ENCODE measurements at places on chromosomes 3 and 15.

DNA sequence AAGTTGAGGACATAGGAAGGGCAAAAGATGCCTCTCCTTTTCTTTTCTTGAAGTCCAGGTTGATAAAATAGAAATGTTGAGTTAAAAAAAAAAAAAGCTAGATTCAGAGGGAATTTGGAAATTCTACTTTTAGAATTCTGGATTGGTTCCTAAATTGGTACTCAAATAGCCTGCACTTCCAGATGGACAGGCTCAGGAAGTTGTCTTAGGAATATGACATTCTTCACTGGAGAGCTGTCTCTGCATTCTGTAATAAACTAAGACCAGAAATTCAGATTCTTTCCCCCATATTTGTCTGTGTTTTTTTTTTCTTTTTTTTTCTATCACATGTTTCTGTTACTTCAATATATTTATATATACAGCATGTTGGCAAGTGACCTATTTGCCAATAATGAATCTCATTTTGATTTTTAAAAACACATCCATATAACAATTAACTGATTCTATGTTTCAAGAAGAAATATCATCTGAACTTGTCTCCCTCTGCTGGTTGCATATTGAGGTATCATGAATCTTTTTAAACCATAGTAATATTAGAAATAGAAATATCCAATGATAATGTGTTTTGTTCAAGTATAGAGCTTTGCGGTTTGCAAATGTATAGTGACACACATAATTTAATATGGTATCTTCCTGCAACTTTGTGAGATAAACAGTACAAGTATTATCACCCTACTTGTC, 8.5 kb upstream of the LSAMP start:
- DNase-seq = peak; percentile 39

DNA sequence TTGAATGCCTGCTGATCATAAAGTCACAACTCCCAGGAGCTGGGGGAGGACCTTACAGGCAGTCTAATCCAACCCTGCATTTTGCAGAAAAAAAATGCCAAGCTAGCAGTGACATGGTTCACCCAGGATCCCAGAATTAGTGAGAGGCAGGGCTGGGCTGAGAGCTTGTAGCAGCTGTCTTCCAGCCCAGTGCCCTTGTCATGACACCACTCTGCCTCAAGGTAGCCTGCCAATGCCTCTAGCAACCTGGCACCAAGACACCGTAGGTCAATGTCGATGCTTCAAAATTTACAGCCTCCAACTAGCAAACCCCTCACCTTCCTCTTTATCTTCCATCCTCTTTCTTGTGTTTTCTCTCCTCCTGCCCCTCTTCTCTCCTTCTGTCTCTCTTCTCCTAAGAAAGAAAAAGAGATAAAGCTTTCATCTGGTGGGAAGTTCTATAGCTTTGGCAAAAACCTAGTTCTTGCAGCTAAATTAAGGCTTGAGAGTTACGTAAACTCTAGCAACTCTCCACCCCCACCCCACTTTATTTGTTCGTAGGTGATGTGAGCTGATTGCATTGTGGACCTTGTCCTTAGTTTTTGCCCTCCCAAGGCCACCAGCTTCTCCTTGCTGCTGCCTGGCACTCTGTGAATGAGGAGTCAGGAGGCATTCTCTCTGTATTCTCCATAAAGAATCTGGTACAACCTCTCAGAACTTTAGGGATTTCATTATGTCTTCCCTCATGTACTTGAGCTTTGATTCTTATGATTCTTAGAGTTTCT, 18.3 kb upstream of the BFSP2 start:
- DNase-seq = no peak

DNA sequence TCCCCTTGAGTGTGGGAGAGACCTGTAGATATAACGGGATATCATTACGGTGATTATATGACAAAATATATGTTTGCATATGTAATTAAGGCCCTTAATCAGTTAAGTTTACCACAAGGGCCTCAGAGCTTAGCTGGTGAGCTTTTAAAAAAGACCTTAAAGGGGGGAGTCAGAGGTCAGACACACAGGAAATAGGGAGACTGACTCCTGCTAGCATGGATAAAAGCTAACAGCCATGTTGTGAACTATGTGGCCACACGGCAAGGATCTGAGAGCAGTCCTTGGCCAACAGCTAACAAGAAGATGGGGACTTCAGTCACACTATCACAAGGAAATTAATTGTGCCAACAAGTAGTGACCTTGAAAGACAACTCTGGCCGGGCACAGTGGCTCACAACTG, 3.1 kb downstream of the STAG1 start:
- DNase-seq = no peak

DNA sequence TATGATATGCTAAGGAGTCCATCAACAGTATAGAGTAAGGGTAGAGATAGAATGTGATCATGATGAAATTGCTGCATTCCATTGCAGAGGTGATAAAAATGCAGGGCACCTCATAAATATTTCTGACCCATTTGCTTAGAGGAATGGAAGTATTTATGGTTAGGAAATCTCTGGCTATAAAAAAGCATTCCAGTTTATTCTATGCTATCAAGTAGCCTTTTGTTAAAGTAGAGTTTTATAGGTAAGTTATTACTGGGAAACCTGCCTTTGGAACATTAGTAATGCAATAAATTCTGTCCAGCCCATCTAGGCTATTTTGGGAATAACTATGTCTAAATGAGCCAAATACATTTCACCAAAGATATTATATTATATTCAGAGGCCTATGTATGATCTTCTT, 19.8 kb upstream of the STRIT1 start:
- no peak for DNase-seq

DNA sequence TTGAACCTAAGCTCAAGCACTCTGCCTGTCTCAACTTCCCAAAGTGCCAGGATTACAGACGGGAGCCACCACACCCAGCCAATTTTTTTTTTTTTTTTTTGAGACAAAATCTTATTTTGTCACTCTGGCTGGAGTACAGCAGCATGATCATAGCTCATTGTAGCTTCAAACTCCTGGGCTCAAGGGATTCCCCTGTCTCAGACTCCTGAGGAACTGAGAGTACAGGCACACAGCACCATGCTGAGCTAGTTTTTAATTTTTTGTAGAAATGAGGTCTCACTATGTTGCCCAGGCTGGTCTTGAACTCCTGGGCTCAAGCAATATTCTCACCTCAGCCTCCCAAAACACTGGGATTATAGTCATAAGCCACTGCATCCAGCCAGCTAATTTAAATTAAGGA, 36.8 kb upstream of the SUCLG2 start:
- DNase-seq = no peak

DNA sequence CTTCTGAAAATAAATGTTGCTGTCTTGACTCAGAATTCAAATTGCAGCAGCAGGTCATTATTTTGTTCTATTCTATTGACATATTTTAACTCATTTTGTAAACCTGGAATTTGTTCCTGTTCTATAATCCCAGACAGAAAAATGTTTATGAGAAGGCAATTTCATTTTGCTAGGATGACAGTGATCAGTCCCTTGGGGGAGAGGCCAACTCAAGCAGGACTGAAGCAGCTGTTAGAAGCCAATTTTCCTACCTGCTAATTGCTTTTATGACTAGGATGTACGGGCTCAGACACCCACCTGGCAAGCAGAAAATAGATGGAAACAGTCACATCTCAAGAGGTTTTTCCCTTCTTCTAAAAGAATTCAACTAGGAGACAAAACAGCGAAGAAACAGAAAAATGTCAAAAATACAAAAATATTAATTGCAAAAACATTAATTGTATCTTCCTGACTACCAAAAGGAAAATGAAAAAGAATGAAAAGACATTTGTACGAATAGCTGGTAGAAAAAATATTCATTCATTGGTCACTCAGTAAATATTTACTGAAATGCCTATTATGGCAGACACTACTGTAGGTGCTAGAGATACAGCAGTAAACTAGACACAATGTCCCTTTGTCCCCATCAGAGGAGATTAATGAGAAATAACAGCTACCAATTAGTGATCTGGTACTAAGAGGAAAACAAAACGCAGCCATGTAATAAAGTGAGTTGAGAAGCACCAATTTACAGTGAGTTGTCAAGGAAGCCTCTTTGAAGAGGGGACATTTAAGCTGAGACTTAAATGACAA, 73.5 kb downstream of the PEAK1 start:
- peak; percentile 12 for DNase-seq

GRCh38 chr3:98734735-98735134, 28.4 kb upstream of the ST3GAL6 start:
- DNase-seq = no peak

DNA sequence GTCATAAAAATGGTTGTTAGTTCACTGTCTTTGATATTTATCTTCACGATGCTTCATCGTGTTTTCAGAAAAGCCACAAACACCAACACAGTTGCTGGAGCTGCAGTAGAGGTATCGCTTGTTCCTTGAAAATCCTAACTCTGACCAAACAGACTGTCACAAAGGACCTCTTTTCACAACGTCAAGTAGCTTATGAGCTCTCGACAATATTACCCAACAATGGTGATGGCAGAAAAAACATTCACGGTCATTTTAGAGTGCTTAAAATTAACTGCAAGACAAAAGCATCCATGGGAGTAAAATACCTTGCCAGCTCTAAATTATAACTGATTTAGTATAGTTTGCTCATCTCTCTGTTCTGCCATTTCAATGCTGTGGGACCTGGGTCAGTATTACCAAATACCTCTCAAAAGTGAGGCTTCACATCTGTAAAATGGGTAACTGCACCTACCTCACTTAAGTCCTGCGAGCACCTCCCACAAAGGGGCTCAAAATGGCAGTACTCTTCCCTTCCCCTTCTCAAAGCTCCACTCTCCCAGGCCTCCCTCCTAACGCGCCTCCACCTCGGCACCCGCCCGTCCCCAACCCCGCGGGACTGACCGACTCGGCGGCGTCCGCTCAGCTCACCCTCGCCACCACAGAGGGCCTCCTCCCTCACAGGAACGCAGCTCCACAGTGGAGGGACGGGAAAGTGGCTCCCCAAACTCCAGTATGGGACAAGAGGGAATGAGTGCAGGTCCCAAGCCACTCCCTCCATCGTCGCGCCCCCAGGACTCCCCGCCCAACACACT, 546 bp downstream of the TRIM59 start:
- DNase-seq = peak; percentile 54

GRCh38 chr15:77525400-77525811, 104.7 kb downstream of the HMG20A start:
- no peak for DNase-seq

- DNase-seq = peak; percentile 72
These were observed 68.5 kb downstream of the TMCC1 start for GRCh38 chr3:129824926-129825541.

GRCh38 chr3:137259701-137260100, 301.9 kb downstream of the IL20RB start:
- no peak for DNase-seq

DNA sequence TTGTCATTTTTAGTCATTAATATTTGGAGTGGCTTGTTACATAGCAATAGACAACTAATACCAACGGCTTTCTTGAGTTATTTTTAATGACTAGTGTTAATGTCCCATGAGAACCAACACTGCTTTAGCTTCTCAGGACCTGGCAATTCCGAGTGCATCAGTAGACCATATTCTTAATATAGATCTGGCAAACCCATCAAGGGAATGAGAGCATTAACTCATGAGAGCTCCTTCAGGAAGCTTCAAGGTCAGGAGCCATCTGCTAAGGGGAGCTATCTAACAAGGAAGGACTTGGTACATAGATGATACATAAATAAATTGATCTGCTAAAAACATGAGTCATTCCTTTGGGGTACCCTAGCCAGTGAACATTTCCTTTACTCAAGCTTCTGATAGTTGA, 122.6 kb upstream of the EPHA3 start:
- no peak for DNase-seq

DNA sequence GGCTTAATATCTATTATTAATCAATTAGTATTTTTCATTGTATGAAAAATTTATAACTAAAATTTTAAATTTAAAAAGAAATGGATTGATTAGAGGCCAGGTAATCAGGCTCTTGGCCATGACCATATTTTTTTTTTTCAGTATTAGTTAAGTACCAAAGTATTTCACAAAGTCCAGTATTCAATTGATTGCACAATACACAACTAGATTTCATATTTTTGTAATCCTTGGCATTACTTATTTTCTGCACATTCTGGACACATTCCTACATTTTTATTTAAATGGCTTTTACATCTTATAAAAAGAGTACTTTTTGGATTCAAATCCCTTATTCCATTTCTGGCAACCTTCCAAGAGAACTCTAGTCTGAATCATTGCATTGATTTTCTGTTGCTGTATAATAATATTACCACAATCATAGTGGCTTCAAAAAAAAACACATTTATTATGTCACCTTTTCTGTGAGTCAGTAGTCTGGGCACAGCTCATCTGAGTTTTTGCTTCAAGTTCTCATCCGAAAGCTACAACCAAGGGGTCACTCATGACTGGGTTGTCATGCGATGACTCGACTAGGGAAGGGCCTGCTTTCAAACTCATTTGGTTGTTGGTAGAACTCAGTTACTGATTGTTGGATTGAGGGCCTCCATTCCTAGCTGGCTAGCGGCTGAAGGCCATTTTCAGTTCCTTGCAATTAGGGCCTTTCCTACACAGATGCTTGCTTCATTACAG, 90.7 kb downstream of the CNTN6 start:
- no peak for DNase-seq

GRCh38 chr3:79367066-79367465, 400.7 kb downstream of the ROBO1 start:
- no peak for DNase-seq
